ENCODE measurements at places on chromosomes 13 and 19.

- DNase-seq, result peak; percentile 6
These were observed 444.8 kb downstream of the LIG4 start for GRCh38 chr13:107770541-107770940.

- DNase-seq, result no peak
These were observed 90.7 kb downstream of the ZNF254 start for GRCh38 chr19:24177686-24178085.

- DNase-seq, result no peak
These were observed 241.2 kb downstream of the ABCC4 start for GRCh38 chr13:95060014-95060519.

DNA sequence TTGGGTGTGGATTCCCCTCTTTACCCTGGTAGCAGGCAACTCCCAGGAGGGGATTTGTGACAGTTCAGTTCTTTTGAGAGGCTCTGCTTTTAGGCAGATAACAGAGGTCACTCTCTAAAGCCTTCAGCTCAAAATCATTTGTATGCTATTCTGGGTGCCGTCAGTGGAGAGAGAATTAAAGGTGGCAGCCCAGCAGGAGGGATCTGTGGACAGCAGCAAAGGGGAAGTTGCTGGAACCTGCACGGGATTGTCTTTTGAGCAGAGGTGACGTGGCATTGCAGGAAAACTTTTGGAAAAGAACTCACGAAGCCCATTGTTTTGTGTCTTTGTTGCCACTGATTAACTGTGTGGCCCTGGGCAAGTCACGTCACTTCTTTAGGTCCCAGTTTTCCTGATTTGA lies 62.4 kb upstream of the C1QTNF9 start:
- DNase-seq, result no peak

DNA sequence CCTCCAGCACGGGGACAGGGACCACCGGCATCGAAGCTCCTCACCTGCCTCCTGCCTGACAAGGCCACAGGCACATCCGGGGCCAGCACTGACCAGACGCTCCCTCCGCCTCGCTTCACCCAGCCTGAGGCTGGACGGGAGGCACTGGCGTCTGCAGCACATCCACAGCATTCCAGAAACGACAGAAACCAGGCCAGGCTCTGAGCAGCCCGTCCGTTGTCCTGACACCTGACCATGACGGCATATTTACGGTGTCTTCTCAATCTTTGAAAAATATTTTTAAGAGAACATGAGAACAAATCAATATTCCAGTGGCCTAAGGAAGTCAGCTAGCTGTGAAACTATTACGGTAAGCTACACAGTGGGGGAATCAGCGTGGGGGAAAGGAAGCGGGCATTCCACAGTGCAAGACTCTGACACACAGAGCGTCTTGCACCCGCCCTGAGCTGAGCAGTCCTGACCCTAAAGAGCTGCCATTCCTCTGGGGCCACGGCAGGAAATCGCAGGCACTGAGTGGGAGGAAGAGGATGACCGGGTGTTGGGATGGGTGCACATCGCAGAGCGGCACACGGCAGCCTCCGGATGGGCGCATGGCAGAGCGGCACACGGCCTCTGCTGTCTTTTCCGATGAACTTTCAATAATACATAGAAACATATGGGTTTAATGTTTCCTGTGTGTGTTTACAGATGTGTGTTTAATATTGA lies 26.8 kb downstream of the RASA3 start:
- DNase-seq, result no peak

- DNase-seq, result no peak
These were observed 70.1 kb upstream of the IPO5 start for GRCh38 chr13:97883396-97883795.

- no peak for DNase-seq
These were observed 14.4 kb downstream of the IL17D start for GRCh38 chr13:20717581-20718542.

DNA sequence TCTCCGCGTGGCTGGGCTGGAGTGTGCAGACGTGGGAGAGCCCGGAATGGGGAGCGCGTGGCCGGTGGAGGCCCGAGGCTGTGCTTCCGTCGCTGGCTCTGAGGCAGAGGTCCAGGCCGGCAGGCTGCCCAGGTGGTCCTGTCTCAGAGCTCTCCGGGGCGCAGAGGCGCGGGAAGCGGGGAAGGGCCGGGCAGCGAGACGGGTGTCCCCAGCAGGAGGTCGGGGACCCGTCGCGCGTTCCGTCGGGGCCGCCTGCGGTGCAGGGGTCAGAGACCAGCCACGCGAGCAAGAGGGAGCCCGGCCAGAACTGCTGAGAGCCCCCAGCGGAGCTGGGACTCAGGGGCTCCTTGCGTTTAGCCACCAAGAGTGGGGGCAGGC lies 1.3 kb upstream of the C1QTNF9 start:
- no peak for DNase-seq

- DNase-seq, result no peak
These were observed 105.3 kb downstream of the SPACA7 start for GRCh38 chr13:112481458-112481857.

DNA sequence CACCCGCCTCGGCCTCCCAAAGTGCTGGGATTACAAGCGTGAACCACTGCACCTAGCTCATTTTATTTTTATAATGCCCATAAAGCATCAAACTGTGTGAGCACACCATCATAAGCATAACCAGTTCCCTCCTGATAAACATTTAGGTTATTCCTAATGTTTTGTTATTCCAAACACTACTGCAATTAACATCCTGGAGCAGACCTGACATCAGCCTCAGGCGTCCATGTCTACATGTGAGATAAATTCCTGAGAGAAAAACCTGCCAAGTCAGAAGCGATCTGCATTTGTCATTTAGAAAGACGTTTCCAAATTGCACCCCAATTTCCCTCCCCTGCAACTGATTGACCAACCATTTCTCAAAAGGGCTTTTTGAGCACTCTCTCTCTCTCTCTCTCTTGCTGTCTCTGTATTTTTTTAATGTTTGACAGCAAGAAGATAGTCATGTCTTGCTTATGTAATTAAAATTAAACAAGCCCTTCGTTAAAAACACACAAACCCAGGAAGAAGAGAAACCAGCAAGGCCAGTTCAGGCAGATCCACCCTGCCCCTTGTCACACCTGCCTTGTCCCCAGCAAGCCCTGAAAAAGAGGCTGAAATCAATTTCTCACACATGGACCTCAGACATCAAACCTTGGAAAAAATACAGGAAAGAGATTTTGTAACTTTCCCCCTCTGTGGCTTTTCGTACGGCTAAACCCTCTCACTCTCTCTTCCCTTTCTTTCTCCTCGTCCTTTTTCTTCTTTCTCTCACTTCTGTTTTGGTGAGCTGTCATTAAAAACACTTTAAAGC lies 9.9 kb downstream of the LYPD3 start:
- no peak for DNase-seq

GRCh38 chr19:2986951-2987524 lies 9.7 kb downstream of the TLE6 start:
- no peak for DNase-seq

DNA sequence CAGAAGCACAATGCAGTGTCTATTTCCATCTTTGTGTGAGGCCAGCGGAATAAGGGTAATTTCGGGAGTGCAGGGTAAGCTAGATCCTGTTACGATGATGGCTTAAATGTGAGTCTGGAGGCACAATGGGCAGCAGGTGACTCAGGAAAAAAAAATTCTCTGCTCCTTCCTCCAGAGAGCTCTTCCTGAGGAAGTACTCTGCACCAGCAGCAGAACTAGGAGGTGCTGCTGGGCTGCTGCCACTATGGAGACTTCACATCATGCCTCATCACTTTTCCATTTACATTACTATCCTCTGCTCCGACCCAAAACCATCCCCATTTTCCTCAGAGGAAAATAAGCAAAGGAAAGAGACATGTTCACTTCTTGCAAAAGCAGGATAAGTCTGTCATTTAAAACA lies 282.0 kb downstream of the DNAJC15 start:
- DNase-seq, result no peak

- peak; percentile 49 for DNase-seq
These were observed at the start of gene CYP2S1 for GRCh38 chr19:41192574-41193429. Gene CYP2S1 (plus strand): TSS chr19:41193219. CDS start chr19:41193265, 46 bp downstream.

- no peak for DNase-seq
These were observed 41.7 kb downstream of the TNFSF11 start for GRCh38 chr13:42615691-42616090.

GRCh38 chr19:14814982-14815652 lies 19.9 kb downstream of the OR7A5 start:
- no peak for DNase-seq

GRCh38 chr13:47896546-47896945 lies 104.5 kb downstream of the SUCLA2 start:
- no peak for DNase-seq

GRCh38 chr13:78409172-78409571 lies 194.2 kb downstream of the POU4F1 start:
- DNase-seq, result no peak

DNA sequence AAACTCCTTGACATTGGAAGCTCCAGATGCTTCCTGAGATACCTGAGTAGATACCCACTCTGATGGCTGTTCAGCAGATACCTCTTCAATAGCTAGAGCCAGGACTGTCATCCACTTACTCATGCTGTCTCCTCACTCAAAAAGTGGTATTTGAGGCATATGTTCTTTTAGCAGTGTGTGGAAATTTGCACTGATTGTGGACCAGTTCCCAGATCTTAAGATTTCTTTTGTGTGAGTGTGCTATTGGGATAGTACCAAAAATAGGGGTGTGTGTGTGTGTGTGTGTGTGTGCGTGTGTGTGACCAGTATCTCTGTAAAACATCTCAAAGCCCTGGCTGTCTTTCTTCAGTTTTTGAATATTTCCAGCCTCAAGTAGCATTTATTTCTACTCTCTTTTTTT lies 108.3 kb downstream of the SLITRK5 start:
- DNase-seq, result no peak

- DNase-seq, result no peak
These were observed 25.9 kb downstream of the COMP start for GRCh38 chr19:18765224-18765623.
